Activated T-cell treated with anti-CD3 and anti-CD28 coated beads for 4 hours (primary cell): ENCODE measurements at places on chromosomes 4 and X.

DNA sequence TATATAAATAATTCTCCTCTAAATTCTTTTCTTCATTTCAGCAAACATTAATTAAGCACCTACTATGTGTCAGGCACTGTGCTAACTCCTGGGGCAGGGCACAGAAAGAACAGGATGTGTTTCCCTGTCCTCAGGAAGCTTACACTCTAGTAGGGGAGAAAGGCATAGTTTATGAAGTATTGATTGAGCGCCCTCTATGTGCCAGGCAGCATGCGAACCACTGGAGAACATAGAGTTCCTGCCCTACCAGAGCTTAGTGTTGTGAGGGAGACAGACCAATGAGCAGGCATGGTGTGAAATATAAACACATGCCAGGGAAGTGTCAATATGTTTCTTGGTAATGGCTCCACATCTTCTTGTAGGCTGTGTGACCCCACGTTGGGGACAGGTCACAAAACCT is 3.7 kb downstream of the ADGRG4 start:
- no peak for DNase-seq

DNA sequence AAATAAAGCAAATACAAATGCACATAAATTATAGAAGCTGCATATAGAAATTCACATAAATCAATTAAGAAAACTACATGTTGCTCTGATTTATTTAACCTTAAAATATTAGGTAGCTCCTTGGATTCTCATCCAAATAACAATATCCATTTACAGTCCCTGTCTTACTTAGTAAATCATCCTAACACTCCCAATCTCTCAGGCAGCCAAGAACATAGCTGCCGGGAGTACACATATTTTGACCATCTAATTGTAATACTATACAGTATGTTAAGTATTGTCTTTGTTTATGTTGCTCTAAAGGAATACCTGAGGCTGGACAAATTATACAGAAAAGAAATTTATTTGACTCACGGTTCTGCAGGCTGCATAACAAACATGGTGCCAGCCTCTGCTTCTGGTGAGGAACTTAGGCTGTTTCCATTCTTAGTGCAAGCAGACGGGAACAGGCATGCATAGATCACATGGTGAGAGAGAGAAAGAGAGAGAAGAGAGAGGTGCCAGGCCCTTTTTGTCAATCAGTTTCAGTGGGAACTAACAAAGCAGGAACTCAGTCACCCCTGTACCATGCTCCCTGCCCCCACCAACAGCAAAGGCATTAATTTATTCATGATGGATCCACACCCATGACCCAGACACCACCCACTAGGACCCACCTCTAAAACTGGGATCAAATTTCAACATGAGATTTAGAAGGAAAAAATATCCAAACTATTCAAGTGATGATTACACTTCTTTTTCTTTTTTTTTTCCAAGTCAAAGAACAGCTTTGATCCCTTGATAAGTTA is 614.8 kb upstream of the TECRL start:
- no peak for DNase-seq

DNA sequence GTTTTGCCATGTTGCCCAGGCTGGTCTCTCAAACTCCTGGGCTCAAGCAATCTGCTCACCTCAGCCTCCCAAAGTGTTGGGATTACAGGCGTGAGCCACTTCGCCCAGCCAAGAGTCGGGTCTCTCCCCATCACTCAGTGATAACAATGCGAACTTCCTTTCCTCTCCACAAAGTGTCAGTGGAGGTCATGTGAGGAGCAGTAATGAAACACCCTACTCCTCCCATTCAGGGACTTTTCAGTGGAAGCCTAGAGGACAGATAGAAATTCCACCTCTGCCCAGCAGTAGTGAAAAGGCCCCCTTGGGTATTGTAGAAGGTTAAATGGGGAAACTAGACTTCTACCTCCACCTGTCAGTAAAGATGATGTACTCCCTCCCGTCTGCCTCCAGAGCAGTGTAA is 141.9 kb upstream of the STK26 start:
- DNase-seq, result no peak

GRCh38 chr4:119149110-119149509 is 13.5 kb downstream of the MYOZ2 start:
- no peak for DNase-seq

DNA sequence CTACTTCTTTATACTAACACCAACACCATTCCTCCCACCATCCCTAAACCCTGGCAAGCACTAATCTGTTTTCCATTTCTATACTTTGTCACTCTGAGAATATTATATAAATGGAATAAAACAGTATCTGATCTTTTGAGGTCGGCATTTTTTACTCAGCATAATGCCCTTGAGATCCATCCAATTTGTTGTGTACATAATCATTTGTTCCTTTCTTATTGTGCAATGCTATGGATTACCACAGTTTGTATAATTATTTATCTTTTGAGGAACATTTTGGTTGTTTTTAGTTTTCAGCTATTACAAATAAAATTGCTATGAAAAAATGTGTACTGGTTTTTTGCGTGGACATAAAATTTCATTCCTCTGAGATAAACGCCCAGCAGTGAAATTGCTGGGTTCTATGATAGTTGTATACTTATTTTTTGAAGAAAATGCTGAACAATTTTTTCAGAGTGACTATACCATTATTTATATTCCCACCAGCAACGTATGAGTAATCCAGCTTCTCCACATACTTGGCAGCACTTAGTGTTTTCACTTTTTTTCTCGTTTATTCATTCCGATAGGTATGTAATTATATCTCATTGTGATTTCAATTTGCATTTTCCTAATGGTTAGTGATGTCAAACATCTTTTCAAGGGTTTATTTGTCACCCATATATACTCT is 154.3 kb upstream of the DCAF8L1 start:
- no peak for DNase-seq

DNA sequence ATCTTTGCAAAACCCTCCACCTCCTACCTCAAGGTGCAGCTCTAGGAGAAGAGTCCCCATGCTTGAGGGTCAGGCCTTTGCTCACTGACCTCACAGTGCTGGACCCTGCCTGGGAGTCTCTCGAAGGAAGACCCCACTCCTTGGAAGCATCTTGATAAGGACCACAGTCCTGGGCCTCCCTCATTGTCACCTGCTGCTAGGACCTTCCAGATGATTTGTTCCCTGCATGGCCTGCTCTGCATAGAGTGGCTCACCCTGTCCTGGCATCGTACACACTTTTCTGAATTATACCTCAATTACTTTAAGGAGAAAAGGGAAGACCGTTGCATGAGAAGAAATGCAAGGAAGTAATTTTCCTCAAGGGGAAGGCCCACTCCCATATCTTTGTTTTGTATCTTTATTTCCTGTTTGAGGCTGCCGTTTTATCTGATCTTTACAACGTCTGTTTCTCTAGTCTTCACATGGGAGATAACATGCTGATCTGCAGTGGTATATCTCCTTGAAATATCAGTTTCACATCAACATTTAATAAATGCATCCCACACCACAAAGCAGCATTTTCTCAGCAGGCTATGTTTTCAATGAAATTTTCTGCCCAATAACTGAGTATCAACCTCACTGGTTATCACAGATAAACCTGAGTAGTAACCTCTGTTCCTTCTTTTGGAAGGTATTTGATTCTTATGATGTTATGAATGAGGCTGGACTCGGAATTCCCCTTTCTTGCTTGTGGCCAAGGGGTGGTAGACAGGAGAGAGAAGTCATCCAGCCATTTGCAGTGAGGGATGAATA is 15.0 kb upstream of the AKAP17A start:
- no peak for DNase-seq

DNA sequence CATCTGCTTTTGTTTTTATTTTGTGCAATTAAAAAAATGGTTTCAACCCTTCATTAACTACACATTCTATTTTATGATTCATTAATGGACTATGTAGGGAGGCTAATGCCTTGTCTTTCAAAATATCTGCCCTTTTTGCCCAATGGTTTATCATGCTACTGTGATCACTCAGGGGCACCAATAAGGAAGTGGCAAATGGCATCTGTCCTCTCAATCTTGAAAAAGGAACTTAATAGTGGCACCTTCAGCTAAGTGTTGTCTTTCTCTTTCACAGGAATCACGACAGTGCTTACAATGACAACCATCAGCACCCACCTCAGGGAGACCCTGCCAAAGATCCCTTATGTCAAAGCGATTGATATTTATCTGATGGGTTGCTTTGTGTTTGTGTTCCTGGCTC is 57.1 kb downstream of the COMMD8 start:
- no peak for DNase-seq

GRCh38 chr4:151690876-151691275 is 69.9 kb downstream of the GATB start:
- DNase-seq, result no peak

GRCh38 chr4:32929796-32930699 is 2209.9 kb downstream of the PCDH7 start:
- DNase-seq, result no peak

DNA sequence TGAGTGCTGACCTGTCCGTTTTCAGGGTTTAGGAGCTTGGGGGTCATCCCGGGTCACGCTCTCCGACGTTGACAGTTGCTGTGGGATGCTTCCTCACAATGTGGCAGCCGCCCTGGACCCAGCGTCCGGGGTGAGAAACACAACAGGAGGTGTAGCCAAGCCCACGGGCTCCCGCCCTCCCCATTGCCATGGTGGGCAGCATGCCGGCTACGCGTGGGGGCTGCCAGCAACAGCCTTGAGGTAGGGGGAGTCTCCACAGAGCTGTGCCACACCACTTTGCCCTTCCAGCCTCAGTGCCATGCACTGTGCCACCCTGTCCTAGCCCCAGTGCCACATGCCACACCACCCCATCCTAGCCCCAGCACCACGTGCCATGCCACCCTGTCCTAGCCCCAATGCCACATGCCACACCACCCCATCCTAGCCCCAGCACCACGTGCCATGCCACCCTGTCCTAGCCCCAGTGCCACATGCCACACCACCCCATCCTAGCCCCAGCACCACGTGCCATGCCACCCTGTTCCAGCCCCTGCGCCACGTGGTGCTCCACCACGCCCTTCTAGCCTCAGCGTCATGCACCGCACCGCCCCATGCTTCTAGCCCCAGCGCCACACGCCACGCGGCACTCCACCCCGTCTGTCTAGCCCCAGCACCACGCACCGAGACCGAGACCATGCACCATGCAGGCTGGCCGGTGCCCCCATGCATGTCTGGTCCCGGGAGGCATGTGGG is 8.5 kb upstream of the HGFAC start:
- no peak for DNase-seq

DNA sequence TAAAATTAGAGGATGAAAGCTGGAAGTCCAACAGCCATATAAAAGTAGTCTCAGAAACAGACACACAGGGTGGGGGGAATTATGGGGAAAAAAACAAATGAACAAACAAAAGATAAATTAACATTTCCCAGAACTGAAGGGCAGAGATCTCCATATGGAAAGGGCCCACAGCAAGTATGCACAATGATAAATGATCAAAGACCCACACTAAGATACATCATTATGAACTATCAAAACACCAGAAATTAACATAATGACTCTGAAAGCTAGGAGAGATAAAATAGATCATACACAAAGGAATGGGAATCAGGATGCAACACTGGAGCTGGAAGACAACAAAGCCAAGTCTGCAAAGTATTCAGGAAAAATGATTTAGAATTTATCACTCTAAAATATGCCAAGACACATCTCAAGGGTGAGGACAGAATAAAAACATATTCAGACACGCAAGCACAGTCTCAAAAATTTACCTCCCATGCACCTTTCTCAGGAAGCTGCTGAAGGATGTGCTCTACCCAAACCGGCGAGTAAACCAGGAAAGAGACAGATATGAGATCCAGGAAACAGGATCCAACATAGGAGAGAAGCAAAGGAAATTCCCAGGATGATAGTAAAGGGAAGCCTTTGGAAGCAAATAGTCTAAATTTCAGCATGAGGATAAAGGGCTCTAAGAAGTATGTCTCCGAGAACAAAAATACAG is 30.7 kb upstream of the KCNE5 start:
- no peak for DNase-seq

- DNase-seq, result no peak
Observed at GRCh38 chr4:77065382-77065781, 10.4 kb downstream of the CCNI start.

DNA sequence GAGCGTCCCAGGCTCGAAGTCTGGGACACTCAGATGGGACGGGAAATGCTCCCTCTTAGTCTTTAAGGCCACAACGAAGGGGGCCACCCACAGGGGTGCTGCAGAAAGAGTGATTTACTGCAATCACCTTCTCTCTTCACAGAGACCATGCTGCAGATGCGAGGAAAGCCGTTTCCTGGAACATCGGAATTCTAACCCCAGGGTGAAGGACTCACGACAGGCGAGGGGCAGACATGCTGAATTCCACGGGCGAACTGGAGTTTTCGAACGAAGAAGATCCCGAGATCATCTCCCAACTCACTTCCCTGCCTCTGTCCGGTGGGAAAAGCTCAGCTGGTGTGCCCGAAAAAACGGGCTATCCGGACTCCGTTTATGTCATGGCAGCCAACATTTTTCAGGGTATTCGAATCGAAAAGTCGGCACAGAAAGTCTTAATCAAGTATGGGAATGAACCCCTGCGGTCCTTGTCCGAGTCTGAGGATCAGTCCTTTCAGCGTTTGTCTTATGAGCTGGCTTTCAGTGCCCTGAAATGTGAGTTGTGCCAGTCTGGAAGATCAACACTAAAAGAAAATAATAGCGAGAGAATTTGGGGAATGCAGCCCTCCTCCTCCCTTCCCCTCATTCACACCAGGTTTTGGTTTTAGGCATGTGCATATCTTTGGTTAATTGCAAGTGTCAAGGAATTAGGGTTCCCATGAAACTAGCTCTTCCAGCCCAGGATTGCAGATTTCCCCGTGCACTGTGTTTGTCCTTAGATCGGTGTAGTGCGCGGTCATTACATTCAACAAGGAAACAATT is 905 bp downstream of the NSUN7 start:
- DNase-seq, result no peak

DNA sequence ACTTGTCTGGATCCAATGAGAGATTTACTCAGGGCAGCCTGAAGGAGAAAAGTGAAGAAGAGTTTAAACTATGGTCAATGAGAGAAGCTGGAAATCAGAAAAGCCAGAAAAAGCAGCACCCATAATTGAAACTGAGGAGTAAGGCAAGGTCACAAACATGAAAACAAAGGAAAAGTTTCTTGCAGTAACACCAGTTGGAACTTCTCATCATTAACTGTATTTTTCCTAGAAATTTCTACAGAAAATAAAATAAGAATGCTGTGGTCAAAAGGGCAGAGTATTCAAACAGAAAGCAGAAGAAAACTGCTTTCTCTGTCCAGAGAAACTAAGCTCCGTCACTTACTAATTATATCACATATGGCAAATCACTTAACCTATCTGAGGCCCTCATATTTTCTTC is 102.2 kb downstream of the OR13H1 start:
- no peak for DNase-seq

DNA sequence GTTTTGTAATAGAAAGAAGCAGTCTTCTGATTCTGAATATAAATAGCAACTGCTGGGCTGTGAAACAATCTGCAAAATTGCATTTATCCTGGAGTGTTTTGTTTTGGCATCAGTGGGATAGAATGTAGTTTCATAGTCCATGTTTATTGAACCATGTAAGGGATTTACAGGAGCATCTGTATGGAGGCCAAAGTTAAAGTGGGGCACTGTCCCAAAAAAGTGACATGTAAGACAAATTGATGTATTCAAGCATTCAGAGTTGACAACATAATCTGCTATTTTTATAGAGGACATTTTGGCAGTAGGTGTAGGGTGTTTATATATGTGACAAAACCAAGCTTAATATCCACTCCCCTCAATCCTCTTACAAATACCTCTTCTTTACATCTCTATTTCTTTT is 200.5 kb upstream of the ANK2 start:
- no peak for DNase-seq

- peak; percentile 37 for DNase-seq
Observed at GRCh38 chrX:130079824-130080406, 30.4 kb downstream of the ELF4 start.
